ENCODE measurements at places on chromosomes 2 and 18.

DNA sequence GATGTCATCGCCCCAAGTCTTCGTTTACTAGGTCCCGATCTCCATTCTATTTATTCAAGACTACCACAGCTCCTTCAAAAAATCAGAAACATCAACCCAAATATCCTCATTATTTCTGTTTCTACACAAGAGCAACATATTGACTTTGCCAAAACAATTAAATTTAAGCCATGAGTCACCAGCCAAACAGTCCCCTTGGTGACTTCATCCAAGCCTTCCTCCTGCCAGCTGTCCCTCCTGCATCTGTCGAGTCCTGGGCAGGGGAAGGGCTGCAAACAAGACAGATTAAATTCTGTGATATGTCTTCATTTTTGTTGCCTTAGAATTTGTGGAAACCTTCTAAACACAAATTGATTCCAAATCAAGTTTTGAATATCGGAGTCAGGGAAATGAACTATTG is 110.3 kb downstream of the SP3 start:
- no peak for DNase-seq

DNA sequence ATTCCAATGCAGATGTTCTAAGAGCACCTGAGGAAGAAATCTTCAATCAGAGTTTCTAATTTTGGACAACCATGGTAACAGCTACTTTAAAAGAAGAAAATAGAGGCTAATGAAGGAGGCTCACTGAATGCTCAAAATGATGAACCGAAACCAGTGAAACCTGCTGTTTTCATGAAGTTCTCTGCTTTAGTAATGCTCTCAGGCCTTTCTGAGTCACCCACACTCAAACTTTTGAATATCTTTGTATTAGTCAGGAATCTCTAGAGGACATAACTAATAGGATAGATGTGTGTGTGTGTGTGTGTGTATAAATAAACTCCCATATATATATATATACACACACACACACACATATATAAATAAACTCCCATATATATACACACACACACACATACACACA is 76.9 kb upstream of the RIT2 start:
- no peak for DNase-seq

GRCh38 chr2:220969348-220969747 is 602.8 kb downstream of the EPHA4 start:
- no peak for DNase-seq

DNA sequence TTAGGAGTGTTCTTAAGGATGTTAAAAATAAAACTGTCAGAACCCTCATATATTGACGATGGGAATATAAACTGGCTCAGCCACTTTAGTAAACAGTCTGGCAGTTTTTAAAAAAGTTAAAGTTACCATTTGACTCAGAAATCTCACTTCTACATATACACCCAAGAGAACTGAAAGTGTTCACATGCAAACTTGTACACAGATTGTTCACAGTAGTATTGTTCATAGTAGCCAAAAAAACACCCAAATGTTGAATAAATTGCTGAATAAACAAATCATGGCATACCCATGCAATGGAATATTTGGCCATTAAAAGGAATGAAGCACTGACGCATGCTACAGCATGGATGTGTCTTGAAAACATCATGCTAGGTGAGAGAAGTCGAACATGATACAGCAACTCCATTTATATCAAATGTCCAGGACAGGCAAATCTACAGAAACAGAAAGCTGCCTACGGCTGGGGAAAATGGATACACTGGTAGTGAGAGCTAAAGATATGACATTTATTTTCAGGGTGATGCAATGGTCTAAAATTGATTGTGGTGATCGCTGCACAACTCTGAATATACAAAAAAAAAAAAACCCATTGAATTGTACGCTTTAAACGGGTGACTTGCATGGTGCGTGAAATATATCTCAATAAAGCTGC is 10.1 kb downstream of the RPL31 start:
- no peak for DNase-seq

DNA sequence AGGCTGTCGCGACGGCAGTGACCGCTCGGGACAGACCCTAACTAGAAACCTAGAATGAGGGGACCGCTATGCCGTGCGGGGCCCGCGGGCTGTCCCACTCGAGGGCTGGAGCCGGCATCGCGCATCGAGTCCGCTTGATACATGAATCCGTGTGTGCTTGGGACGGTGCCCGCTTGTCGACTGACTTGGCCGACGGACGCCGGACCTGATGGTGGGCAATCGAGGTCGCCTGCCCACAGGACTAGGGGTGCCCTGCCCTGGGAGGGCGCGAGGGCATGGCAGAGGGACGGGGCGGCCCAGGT is 749 bp upstream of the PTMA start:
- DNase-seq: no peak

DNA sequence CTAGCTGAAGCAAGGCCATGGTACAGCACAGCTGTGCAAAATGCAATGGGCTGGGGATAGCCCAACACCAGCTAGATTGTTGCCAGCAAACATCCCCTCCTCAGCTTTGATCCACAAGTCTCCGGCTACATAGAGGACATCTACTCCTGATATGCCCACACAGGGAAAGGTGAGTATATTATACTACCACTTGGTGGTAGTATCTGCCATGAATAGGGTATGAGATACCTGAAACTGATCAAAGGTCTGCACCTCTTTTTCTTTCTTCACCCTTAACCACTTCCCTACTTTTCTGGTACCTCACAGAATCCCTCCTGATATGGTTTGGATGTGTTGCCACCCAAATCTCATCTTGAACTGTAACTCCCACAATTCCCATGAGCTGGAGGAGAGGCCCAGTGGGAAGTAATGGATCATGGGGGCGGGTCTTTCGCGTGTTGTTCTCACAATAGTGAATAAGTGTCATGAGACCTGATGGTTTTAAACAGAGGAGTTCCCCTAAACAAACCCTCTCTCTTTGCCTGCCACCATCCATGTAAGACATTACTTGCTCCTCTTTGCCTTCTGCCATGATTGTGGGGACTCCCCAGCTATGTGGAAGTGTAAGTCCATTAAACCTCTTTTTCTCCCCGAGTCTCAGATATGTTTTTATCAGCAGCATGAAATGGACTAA is 279.6 kb downstream of the TXNL1 start:
- no peak for DNase-seq

DNA sequence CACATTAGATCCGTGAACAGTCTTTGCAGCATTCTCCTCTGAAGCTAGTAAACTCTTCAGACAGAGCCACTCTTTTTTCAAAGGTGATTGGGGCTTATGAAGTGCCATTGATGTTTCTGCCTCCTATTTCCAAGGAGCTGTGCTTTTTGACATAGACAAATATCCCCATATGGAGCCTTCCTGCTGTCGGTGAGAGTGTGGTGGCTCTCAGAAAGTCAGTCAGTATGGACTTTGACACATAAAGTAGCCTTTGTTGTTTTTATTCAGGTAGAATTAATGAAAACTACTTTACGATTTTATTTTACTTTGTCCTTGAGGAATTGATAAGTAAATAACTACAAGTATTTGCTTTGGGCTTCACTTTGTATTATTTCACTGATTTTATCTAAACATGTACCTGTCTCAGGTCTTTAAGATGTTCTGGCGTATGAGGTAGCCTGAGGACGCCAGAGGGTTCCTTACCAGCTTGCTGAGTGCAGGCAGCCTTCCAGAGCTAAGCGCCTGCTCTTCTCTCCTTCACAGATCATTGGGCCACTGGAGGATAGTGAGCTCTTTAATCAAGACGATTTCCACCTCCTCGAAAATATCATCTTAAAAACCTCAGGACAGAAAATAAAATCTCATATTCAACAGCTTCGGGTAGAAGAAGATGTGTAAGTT is 69.7 kb downstream of the UGGT1 start:
- DNase-seq: no peak

GRCh38 chr18:11504962-11505361 is 104.4 kb upstream of the SLC35G4 start:
- DNase-seq: no peak

DNA sequence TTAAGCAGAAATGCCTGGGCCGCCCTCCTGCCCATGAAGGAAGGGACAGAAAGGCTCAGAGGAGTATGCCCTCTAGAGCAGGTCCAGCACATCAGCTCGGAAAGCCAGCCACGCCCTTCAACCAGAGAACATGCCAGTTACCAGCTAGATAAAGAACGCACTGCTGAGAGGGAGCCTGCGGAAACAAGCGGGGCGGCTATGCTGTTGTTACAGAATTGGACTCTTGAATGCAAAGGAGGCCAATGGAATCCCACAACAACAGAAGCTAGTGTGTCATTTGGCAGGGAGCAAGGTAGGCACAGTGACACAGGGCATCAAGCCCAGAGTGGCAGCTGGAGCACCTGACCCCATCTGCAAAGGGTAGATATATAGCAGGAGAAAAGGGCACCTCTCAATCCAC is 242.9 kb upstream of the ID2 start:
- DNase-seq: no peak

DNA sequence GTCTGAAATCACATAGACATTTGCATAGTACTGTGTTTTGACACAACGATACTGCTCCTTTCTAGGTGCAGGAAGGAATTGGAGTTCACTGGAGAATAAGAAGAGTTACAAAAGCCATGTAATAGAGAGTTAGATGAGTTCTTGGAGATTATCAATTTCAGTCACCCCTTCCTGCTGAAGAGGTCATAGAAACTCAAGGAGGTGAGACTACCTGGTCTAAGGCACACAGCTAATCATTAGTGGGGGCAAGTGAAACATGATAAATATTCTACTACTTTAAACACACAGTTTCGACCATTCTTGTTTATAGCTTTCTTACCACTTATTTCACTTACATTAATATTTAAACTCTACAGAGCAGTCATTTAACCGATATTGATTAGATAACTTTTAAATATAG is 286.9 kb upstream of the NXPH2 start:
- DNase-seq: no peak

- DNase-seq: no peak
Observed at GRCh38 chr2:191946471-191947182, 99.7 kb upstream of the CAVIN2 start.

- DNase-seq: no peak
Observed at GRCh38 chr2:68032702-68033101, 30.1 kb downstream of the C1D start.

DNA sequence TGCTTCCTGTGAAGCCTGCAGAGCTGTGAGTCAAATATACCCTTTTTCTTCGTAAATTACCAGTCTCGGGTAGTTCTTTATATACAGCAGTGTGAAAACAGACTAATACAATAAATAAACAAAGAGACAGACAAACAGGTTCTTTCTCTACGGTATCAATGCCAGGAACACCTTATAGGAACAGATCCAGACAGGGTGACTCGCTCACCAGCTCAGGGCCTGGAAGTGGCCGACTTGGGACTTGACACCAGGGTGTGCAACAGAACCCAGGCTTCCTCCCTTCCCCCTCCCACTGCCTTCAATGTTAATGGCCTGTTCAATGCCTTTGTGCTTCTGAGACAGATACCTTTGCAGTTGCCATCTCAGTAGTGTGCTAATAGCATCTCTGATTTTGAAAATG is 309.5 kb downstream of the ALK start:
- no peak for DNase-seq

DNA sequence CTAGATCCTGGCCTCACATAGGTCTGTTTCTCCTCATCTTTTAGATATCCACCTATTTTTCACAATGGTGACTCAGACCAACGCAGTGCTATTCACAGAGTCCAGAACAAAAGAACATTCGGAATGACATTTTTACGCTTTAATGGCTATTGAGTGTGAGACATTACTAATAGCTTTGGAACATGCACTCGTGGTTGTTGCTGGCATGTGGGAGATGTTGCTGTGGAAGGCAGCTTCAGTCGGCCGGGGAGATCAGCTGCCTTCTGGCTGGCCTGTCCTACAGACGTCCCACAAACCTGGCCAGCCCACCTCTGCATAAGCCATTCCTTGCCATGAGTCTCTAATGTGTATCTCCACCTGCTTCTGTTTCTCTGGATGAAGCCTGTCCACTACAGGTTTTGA is 3.4 kb downstream of the MBP start:
- DNase-seq: no peak

DNA sequence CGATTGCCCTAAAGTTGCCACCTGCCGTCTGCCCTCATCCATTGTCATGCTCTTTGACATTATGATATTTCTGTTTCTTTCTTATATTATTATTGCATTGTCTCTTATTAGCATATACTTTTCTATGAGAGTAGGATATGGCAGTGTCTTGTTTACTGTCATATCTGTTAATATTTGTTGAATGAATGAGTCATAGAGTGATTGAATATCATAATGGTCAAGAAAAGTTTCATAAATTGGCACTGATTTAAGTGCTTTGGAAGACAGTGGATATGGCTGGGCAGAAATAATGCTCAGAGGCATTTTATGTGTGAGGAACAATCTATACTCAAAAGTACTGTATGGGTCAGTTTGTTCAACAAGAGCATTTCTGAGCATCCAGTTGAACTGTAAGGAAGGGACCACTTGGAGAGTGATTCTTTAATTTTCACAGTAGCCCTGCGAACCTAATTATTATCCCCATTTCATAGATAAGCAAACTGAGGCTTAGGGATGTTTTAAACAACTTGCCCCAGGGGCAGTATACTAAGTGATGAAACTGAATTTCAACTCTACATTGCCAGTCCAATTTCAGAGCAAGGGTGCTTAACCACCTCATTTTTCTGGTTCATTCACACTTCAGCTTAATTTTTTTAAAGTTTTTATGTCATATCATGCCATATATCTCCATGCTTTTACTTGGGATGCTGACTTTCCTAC is 175.5 kb upstream of the FOSL2 start:
- no peak for DNase-seq

- DNase-seq: peak; percentile 38
Observed at GRCh38 chr18:40577239-40577980, 1377.6 kb upstream of the PIK3C3 start.

DNA sequence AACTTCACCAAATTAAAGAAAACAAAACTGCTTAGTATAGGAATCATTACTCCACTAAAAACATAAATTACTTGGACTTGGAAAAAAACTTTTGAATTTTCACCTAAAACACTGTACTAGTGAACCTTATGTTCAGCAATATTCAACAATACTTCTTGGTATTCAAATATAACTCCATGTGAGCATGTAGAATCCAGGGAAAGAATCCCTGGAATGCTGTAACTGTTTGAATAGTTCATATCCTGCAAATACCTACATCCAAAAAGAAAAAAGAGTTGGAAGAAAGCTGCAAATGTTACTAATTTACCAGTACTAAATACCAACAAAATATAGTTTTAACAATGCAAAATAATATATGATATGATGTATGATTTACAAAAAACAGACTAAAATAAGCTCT is 65.4 kb downstream of the IKZF2 start:
- DNase-seq: no peak

DNA sequence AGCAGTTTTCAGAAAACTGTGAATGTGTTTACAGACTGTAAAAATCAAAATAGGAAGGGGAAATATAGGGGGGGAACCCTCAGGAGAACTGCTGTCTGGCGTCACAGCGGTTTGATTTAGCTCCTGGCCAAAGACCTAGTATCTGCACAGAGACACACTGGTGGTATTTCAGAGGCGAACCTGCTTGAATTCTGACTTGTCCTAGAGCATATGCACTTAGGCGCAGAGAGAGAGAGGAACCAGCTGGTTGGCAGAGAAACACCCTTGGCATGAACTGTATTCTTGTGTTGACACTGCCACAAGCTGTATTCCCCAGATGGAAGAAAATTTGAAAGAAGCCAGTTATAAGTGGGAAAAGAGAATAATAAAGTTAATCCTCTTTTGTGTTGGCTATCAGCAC is 506.5 kb upstream of the NRP2 start:
- no peak for DNase-seq

- no peak for DNase-seq
Observed at GRCh38 chr2:205579335-205579734, 103.0 kb upstream of the NRP2 start.

- no peak for DNase-seq
Observed at GRCh38 chr2:157032017-157032416, 225.5 kb upstream of the GALNT5 start.

Measured in NCI-H1417 treated with DMSO at 0.1 percent for 48 hours (cell line).